ENCODE measurements at places on chromosomes 1 and 21. TPM values are rescaled to one million over a fixed set of nuclear protein-coding genes. Genes with fewer than 3 reads are reported as not detected.
A peak's percentile ranks its signal among the peaks of the same experiment; 100 is the strongest.

SLAMF1 gene
- polyA plus RNA-seq = 0.44 TPM

CNTN2 gene
- polyA plus RNA-seq = 0.13 TPM

ASPM gene
- 0.04 TPM for polyA plus RNA-seq

CASQ2 gene
- polyA plus RNA-seq = 443 TPM

KRTAP10-7 gene
- not detected for polyA plus RNA-seq

GJA5 gene
- 4.8 TPM for polyA plus RNA-seq

DNA sequence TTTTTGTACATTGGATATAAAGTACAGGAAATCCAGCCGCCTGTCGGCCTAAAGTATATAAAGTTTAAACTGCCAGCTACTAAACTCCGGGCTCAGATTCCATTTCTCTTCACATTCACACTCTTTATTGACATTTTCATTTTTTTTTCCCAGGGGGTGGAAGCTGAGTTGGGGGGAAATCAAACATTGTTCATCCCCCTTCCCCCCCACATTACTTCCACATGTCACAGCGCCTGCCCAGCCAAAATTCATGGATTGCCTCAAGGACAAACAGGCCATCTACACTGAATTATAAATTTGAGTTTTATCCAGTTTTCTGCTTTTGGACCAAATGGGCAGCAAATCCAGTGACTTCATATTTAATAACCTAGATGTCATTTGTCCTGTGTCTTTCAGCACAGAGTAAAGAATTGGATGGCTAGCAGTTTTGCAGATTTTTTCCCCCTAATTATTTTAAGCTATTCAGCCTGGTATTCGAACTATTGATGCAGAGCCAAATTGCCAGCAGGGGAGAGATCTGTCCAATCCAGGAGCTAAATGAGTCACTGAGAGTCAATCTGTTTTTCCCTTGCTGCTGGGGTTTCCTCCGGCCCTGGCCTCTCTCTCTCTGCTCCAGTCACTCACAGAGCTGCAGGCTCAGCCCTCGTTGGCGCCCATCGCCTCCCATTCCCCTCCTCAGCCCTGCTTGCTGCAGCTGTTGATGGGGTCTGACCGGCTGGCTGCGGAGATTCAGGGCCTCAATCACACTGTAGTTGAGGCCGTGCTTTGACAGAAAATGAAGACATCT lies 98.0 kb downstream of the LMO4 start:
- DNase-seq = no peak

DNA sequence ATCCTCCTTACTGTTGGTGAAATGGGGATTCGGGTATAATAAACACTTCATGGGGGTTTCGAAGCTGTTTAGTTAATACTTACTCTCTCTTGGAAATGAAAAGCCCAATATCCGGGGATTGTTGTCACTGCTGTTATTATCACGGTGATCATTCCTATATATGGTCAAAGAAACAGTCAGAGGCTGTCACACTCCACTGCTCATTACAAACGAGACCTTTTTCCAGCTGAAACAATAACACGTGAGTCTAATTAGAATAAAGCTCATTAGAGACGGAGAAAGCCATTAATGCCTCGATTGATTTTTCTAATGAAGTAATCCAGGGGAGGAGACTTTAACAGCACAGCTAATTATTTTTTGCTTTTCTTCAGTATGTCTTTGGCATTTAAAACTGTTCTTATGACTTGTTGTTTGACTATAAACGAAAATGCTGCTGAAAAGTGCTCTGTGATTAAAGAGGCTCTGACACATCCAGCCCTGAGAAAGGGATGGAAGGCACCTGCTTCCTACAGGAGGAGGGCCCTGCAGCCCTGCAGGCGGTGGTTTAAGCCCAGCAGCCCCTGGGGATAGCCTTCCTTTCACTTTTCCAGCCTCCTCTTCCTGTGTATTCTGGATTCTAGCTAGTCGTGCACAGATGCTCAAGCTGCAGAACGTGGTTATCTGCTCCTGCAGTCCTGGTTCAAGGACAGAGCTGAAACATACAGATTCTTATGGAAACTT lies 143.6 kb downstream of the EDEM3 start:
- no peak for DNase-seq

GRCh38 chr1:175935166-175935565 lies 191.8 kb upstream of the TNR start:
- DNase-seq = no peak

DNA sequence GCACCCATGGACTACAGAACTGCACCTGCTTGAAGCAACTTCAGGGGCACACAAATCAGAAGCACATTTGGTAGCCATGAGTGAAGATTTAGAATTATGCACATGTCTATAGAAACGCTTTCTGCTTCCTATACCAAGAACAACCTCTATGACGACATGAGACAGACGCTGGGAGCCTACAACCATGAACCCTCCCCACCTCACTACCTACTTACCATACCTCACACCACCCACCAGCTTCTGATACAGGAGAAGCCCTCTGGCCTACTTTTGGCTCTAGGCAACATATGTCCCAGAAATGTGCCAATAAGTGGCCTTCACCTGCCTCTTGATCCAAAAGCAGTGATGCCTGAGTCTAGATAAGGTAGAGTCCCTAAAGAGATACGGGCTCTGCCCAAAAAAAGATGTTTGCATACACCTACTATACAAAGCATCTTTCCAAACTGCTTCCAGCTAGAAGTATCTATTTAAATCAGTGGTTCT lies 58.5 kb downstream of the SLC45A1 start:
- DNase-seq = no peak

DNA sequence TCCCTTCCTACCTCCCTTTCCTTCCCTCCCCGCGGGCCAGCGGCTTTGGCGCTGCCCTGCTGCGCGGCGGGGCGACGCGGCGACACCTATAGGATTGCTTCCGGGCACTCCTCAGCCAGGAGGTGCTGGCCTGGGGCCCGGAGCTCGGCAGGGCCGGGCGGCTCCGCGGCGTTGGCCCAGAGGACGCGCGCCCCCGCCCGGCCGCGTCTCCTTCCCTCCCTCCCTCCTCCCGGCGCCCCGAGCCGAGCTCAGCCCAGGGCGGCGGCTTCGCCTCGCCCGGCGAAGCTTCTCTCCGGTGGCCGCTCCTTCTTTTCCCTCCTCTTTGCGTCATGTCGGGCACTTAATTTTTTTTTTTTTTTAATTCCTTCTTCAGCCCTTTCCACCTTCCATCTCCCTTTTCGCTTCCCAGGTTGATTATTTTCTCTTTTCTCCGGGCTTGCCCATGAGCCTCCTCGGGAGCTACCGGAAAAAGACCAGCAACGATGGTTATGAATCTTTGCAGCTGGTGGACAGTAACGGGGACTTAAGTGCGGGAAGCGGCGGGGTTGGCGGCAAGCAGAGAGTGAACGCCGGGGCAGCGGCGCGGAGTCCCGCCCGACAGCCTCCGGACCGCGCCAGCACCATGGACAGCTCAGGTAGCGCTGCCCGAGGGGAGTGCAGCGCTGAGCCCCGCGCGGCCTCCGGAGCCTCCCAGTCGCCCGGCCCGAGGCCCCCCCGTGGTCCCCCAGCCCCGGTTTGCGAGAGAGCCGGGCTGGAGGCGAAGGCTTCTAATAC lies at the start of gene DNAJC6:
TSS of gene DNAJC6 (plus strand) at position 240 of the 774 bp plus-strand sequence. CDS start at position 443, 203 bp downstream.
- peak; percentile 70 for DNase-seq

- no peak for DNase-seq
These were observed 1.0 kb upstream of the CRTC2 start for GRCh38 chr1:153959454-153959853.

DNA sequence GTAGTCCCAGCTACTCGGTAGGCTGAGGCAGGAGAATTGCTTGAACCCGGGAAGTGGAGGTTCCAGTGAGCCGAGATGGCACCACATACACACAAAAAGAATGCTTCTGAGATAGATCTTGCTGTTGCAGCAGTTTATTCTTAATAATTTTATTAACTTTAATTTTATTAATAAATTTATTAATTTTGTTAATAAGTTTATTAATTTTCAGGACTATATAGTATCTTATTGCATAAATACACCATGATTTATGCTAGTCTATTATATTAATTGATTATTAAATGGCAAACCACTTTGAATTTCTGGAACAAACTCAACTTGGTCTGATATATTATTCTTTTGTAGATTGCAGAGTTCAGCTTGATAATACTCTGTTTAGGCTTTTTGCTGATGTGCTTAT lies 99.5 kb downstream of the CLIC6 start:
- DNase-seq = no peak

- DNase-seq = no peak
These were observed 160.5 kb downstream of the ACTL8 start for GRCh38 chr1:17915511-17916197.

DNA sequence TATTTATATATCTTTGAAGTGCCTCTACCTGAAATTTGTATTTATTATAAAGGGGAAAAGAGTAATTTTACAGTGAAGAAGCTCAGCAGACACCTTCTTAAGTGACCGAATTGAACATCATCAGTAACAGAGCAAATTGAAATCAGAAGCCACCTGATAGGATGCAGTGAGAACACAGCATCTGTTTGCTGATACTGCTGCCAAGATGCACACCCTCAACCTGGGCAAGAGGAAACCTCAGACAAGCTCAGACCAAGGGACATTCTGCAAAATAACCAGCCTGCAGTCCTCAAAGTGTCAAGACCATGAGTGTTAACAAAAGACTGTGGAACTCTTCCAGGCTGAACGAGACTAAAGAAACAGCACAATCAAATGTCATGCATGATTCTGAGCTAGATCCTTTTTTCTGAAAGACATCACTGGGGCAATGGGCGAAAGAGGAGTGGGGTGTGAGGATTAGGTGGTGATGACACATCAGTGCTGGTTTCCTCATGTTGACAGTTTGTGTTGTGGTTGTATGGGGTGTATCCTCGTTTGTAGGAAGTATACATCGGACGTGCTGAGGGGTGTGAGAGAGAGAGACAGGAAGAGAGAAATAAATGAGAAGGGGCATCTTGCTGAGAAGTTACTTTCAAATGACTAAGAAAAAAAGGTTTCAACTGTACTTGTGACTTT lies 103.7 kb downstream of the ABCA4 start:
- no peak for DNase-seq

DNA sequence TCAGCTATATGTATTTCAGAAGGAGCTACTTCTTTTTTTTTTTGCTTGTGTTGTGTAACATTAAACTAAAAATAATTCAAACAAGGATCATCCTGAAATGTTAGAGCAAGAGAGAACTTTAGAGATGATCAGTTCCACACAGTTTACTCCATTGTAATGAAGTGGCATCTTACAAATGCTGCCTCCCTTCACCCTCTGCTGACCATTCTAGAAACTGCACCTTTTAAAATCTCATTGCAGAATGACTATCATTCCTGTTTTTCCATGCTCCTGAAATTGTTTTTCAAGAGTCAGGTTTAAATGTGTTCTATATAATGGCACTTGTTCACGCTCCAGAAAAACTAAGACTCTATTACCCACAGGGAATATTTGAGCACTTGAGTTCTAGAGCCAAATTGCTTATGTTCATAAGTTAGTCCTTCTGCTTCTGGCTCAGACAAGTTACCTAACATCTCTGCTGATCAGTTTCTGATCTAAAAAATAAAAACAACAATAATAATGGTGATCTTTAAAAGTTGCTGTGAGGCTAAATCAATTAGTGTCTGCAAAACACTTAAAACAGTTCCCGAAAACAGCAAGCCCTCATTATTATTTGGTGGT lies 21.5 kb upstream of the SLC44A5 start:
- no peak for DNase-seq

DNA sequence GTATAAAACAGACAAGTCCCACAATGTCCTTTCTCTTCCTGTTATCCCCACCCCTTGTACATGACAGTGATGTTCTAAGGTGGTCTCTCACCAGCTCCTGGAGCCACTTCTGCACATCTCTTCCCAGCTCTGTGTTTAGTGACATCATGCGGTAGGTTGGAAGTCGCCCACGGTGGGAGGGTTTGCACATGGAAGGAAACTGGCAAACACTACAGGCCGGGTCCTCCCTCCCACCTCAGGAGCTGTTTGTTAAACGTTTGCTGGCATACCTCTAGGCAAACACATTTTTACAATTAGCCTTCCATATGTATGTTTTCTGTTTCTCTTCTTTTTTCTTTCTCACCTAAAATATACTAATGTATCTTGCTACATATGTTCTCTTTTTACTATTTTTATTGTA lies 107.4 kb downstream of the PCBP3 start:
- DNase-seq = no peak

GRCh38 chr1:43978551-43979260 lies at the start of gene B4GALT2:
Gene B4GALT2 (plus strand): TSS chr1:43979210. CDS start chr1:43981161, 1,951 bp downstream.
- peak; percentile 55 for DNase-seq

Data from heart right ventricle (tissue), 16 donors.